Substantia nigra (tissue), 51 donors: ENCODE measurements at places on chromosomes 1 and 21.

DNA sequence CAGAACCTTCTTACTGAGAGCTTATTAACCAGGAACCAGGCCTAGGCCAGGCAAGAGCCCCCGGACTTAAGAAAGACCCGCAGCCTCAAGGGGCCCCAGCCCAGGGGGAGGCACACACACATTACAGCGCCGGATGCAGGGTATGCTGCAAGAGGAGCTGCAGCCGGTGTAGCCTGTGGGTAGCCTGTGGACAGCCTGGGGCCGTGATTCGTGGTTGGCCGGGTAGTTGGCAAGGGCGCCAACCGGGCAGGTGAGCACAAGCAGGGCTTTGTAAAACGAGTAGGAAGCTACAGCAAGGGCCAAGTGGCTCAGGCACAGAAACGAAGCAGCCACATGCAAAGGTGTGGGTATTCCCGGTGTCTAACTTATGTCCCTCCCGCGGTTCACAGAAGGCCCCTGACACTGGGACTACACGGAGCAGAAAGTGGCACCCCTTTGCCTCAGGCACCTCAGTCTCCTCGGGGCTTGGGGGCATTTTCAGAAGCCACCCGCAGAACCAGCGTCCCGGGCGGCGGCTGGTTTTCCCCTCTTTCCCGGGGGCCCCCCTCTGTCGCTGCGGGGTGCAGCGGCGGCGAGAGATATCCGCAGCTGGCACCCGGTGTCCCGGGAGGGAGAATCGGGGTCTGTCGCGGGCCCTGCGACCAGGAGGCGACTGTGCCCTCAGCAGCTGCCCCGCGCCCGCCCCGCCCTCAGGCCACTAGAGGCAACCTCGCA is 40.8 kb downstream of the KIAA1614 start:
- DNase-seq, result no peak

GRCh38 chr1:4805987-4806386 is 151.6 kb downstream of the AJAP1 start:
- DNase-seq, result no peak

GRCh38 chr1:16717336-16718098 is 22.8 kb upstream of the RNU1-4 start:
- DNase-seq, result no peak

DNA sequence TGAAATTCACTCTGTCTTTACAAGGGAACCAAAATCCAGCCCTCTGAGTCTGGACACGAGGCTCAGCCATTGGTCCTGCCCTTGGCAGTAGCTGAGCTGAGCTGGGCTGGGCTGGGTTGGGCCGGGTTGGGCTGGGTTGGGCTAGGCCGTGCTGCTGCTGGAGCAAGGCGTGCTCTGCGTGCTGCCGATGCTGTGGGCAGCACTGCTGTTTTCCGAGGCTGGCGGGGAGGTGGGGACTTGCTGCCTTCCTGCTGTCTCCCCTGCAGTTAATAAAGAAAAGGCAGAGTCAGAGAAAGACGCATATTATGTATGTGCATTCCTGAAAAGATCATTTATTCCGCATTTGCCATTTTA is 182.9 kb downstream of the CDC7 start:
- DNase-seq, result no peak

- no peak for DNase-seq
These were observed 84.6 kb downstream of the LAMC2 start for GRCh38 chr1:183270541-183271141.
